Central memory CD8-positive, alpha-beta T cell (primary cell): ENCODE measurements at places on chromosomes 5 and 9.

- DNase-seq, result no peak
Observed at GRCh38 chr9:35858458-35858857, 11.7 kb downstream of the OR13J1 start.

GRCh38 chr9:16642421-16643109 lies 227.9 kb downstream of the BNC2 start:
- no peak for DNase-seq

DNA sequence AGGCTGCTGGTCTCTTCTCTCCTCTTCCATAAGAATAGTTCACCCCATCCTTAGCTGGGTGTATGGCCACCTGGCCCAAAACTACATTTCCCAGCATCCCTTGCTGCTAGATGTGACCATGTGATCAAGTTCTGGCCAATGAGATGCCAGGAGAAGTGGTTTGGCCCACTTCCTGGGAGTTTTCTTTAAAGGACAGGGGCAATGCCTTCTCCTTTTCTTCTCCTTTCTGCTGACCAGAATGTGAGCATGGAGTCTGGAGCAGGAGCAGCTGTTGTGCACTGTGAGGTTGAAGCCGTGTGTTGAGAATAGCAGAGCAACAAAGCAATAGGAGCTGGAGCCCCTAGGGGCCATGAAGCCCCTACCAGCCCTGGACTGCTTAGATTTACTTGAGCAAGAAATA lies 36.8 kb downstream of the C9orf50 start:
- peak; percentile 35 for DNase-seq

DNA sequence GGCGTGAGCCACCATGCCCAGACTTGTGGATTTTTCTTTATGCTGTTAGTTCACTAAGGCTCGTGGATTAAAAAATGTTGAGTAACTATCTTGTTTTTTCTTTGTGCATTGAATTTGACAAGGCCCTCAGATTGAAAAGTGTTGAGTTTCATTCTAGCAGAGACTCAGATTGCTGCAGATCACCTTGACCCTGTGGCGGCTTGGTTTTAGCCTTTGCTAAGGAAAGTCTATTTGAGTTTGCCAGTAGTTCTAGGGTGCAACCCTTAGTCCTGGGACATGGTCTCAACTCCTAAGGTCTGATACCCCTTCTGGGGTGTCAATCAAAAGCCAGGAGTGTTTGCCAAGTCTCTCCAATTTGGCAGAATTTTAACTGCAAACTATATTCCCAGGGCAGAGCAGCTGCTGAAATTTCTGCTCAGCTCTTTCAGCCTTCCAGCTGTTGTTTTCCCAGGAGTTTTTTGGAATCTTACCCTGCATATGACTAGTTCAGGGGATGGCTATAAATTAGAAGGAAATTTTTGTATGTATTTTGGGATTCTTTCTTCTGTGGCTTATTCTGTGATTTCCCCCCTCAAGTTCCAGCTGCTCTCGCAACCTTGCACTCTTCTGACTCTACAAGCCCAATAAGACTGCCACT lies 84.3 kb upstream of the HAND1 start:
- DNase-seq, result no peak
